ENCODE measurements at places on chromosomes 6 and 20. TPM values are rescaled to one million over a fixed set of nuclear protein-coding genes. Genes with fewer than 3 reads are reported as not detected.
A peak's percentile ranks its signal among the peaks of the same experiment; 100 is the strongest.

DNA sequence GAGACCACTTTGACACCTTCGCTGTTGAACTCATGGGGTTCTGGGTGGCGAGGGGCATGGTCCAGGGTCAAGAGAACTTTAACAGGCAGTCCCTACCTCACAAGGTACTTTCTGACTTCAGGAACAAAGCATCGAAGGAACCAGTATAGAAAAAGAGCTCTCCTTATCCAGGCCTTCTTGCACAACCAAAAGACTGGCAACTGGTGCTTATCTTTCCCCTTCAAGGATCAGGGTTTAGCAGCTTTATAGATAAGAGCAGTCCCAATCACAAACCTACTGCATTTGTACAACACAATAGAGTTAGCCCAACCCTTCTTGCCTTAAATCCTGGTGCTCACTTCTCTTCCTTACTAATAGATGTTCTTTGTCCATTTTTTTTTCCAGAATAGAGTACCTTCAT lies 116.3 kb downstream of the SNX5 start:
- no peak for DNase-seq

DNA sequence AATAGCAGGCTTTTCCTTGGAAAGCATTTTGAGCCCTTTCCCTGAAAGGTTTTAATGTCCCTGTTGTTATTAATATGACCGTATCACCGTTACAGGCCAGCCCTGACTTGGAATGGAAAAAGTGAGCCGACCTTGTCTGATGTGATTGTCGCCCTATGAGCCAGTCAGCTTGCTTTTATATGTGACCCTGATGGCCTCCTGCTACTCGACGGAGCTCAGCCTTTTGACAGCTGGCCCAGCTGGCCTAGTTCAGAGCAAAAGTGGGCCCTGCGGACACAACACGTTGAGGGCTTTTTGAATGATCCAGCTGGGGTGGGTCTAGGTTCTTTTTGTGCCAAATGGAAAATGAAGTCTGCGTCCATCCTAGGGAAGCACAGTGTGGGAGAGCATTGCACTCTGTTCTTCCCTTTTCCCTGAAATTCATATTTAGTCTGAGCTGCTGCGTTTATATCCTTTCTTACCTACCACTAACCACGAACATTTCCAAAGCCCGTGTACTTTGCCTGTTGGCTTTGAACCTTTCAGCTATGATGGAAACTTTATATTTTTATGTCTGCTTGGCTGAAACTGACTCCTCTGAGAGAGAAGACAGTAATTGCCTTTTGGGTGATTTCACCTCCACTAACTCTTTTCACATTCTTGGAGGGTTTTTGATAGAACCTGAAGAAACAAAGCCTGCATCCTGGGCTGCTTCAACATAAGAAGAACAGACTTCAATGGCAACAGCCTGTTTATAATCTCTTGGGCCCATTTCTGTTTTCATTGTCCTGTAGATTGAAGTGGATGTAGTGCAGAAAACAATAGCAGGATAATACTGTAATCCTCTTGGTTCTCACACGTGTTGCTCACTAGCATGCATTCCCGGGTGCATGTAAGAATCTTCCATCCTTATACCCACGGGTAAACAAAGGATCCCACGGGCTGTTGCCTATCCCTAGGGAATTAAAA lies 121.8 kb upstream of the HDGFL1 start:
- DNase-seq: peak; percentile 63

DNA sequence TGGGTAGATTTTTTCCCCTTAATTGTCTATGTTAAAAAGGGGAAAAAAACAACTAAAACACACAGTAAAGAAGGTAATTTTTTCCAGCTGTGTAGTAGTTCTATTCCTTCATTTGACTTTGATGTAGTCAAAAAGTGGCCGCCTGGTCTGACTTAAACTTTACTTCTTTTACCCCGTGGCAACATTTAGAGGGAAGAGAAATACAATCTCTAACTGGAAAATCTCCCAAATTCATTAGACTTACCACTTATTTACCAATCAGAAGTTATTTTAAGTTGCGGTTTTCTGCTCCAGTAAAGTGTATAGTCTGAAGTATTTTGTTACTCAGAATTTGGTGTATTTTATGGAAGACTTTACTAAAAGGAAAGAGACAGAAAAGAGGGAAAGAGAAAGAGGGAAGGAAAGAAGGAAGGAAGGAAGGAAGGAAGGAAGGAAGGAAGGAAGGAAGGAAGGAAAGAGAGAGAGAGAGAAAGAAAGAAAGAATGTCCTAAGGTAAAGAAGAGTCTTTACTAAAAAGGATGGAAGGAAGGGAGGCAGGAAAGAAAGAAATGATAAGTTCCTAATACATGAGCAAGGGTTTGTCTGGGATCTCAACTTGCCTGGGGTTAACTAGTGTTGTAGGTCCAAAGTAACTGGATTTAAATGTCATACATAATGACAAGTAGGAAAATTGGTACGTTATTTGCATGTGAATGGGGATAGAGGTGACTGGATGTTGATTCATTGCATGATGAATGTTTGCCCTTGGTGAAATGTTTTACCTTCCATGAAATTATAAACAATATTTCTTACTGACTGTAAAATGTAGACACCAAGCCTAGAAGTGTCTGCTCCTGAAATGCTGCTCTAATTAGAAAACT lies 135.1 kb downstream of the SAMD5 start:
- no peak for DNase-seq

GRCh38 chr6:119760046-119760445 lies 410.5 kb upstream of the MAN1A1 start:
- no peak for DNase-seq

- no peak for DNase-seq
Observed at GRCh38 chr6:50925981-50926380, 107.3 kb downstream of the TFAP2B start.

- DNase-seq: no peak
Observed at GRCh38 chr6:126513198-126513597, 173.3 kb downstream of the CENPW start.

GRCh38 chr20:15196547-15197255 lies 859.3 kb upstream of the FLRT3 start:
- DNase-seq: no peak

GRCh38 chr6:128657181-128657580 lies 136.8 kb upstream of the PTPRK start:
- DNase-seq: no peak

GRCh38 chr20:2133318-2134183 lies 31.9 kb downstream of the STK35 start:
- peak; percentile 43 for DNase-seq

GRCh38 chr20:2867081-2867864 lies 6.0 kb upstream of the PTPRA start:
- DNase-seq: peak; percentile 48

DNA sequence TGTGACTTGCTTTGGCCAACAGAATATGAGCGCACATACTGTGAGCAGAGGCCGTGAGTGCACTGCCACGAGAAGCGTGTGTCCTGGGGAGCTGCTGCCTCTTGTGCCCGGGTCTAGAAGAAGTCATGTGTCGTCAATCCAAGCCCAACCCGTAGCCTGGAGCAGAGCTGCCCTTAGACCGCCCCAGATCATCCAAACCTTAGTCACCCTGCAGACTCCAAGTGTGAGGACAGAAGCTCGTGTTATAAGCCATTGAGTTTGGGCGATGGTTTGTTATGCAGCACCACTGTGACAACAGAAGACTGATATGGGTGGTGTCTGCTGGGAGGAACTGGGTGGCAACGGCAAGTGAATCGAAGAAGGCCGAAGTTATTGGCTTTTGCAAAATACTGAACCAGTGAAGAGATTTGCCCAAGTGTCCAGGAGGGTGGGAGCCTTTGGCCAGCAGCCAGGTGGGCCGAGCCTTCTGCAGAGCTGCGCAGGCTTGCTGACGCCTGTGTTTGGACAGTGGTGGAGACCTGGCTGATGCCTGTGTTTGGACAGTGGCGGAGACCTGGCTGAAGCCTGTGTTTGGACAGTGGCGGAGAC lies 101.3 kb upstream of the SULF2 start:
- DNase-seq: no peak

DNA sequence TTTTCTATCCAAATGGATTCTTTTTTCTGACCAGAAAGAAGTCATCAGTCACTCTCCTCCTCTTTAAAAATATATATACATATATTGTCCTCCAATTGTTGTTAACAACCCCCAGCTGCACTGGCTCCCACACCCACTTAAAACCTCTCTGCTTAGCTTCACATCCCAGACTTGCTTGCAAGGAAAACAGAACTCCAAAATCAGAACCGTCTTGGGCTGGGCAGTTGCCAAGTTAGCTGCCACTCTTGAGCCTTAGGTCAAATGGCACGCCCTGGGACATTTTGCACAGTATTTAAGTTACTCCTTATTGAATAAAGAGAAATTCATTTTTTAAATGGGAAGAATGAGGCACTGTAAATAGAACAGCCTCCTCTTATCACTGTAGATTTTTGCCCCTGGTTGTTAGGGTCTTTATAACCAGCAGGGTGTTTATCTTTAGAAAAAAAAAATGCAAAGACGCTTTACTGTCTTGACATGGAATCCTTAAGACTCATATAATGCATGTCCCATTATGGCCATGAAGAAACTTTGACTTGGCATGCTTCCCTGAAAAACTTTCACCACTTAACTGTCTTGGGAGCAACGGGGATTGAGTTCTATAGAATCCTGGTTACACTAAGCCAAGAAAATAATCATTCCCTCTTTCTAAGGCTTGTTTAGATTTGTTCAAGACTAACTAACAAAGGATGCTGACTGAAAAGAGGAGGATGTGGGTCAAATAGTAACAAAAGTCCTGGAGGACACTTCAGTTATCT lies 204.5 kb downstream of the ISM1 start:
- DNase-seq: no peak

DNA sequence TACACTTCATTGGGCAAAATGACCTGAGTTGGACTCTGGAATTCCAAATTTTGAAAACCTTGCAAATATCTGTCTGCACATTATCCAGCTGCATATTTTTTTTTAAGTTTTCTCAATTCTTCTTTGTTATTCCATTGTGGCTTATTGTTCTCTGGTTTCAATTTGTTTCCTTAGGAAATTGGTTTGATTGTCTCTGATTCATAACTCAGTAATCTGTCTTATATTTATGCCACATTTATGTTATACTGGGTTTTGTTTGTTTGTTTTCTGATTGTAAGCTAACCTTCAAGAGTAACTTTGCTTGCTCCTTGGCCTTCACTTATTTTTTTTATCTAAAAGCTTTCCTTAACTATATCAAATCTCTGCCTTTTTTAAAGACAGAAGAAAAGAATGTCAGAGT lies 193.3 kb upstream of the PLCB4 start:
- no peak for DNase-seq

- DNase-seq: no peak
Observed at GRCh38 chr6:136024711-136025110, 173.2 kb downstream of the PDE7B start.

DNA sequence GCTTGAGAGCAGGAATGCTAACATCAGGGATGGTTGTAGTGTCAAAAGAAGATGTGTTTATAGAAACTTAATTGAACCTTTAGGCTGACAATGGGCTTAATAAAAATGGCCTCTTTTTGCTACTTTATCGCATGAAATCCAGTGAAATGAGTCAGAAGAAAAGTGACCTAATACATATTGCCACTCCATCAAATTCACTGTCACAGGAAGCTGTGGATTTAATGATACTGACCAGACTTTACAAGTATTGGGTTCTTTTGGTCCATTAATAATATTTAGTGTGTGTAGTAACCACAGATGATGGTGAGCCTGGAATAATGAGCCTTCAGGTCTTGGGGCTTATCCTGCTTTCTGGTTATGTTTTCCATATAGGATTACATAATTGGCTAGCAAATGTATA lies 231.8 kb upstream of the GMDS start:
- DNase-seq: no peak

DNA sequence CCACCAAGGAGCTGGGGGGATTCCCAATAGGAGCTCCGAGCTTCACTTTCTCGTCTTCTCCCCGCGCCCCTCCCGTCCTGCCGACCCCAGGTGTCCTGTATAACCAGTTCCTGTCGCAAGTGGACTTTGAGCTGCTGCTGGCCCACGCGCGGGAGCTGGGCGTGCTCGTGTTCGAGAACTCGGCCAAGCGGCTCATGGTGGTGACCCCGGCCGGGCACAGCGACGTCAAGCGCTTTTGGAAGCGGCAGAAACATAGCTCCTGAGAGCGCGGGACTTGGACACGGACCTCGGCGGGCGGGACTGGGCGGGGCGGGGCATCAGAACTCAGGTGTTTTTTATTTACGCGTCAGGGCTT lies 340 bp upstream of the VARS2 start:
- no peak for DNase-seq

DNA sequence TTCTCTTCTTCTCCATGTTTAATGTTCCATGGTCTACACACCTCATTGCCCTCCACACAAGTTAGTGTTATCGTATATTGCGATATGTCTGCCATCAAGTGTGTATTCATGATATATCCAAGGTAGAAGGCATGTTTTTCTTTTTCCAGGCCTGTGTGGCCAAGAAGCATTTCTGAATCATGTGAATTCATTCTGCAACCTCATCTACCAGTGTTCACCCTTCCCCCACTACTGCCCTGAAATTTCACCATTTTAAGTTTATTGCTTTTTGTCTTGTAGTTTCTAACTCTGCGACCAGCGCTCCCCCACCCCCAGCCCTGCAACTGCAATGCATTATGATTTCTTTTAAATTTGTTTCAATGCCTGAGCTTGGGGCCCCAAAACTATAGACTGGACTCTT lies 618.0 kb upstream of the FLRT3 start:
- DNase-seq: no peak

DNA sequence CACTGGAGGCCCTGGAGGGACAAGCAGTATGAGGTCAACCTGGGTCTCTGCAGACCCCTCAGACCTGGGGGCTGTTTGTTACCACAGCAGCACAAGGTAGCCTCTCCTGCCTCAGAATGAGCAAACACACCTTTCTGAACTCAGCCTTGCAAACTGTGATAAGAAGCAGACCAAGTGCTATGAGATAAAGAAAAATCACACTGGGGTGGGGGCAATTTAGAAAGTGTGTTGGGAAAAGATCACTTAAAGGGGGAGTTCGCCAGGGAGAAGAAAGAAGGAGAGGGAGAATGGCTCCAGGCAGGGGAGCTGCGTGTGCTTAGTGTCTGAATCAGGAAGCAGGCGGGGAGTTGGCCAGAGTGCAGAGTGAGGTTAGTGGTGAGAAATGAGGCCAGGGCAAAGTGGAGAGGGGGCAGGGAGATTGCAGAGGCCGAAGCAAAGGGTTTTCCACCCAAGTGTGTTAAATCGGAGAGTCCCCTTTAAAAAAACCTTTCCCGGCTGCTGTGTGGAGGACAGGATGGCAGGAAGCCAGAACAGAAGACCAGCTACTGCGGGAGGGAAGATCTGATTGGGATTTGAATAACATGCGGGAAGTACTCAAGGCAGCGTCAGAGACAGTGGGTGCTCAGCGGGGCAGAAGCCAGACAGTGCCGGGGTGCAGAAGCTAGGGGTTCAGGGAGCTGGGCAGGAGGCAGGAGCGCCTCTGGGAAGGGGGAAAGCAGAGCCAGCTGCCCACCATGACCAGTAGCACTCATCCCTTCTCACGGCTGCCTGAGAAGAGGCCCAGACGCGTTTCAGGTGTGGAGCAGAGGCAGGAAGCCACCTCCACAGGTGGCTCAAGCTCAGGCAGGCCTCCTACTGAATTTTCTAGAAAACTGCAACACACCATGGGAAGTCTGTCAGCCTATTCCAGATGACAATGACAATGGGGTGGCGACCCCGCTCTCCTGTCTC lies 9.0 kb downstream of the ADA start:
- peak; percentile 91 for DNase-seq

Gene DAAM2
- 9.3 TPM for total RNA-seq

Gene NKAIN2
- total RNA-seq: 9.6 TPM

Gene HLA-DRA
- total RNA-seq: 25.8 TPM

Gene DZANK1
- 1.4 TPM for total RNA-seq

Gene TSPYL4
- 2.9 TPM for total RNA-seq

Gene GSTA2
- total RNA-seq: 6.8 TPM

Gene CASP8AP2
- 4.3 TPM for total RNA-seq

All from stomach (tissue), 19 donors.